ENCODE measurements at places on chromosomes 3 and 15.

DNA sequence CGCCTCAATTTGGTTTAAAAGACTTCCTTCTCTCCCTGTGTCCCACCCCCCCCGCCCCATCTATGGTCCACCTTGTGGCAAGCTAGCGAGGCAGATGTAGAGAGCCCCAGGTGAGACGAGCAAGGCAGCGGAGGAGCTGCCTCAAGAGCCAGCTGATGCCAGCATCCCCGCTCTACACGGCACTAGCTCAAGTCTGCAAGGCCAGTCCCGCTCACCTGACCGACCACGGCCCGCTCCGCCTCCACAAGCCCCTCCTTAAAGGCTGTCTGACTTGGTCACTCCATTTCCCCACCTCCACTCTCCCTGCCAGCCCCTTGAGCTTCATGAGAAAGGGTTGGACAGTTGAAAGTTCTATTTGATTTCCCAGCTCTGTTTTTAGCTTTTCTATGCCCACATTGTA lies 56.2 kb upstream of the IGF1R start:
- DNase-seq, result no peak

GRCh38 chr3:56673781-56674457 lies 9.1 kb downstream of the TASOR start:
- DNase-seq, result no peak

GRCh38 chr3:31707286-31707685 lies 174.6 kb downstream of the STT3B start:
- DNase-seq, result no peak

GRCh38 chr3:37935290-37935668 lies 55.3 kb upstream of the VILL start:
- DNase-seq, result peak; percentile 70

- no peak for DNase-seq
Measured at GRCh38 chr15:89321521-89322410, 12.9 kb downstream of the POLG start.

GRCh38 chr3:65174713-65175112 lies 486.9 kb upstream of the ADAMTS9 start:
- no peak for DNase-seq

DNA sequence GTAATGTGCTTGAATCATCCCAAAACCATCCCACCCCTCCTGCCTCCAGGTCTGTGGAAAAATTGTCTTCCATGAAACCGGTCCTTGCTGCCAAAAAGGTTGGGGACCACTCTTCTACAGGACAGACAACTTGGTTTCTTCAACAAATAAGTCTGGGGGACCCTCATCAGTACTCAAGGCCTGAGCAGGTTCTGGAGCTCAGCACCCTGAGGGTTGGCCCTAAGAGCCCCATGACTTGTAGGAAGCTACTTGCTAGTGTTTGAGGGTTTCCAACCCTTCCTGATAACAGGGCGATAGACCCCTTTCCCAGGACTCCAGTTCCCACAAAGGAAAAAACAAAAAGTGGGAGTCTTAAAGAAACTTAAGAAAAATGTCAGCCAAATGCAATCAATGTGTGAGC lies 52.9 kb upstream of the SLCO2A1 start:
- DNase-seq, result no peak

DNA sequence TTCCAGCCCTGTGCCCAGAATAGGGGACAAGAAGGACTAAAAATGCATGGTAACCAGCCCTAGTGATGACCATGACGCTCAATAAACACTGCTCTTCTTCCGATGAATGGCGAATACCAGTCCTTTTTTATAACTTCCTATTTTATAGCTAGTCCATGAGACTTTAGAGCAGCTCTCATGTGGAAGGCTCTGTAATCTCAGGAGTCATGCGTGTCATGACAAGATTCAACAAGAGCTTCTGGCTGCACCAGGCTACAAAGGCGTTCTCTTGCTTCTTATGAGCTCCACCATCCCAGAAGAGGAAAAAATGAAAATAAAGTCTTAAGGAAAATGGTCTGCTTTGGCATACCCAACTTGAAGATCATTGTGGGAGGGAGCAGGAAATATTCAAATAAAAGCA lies 141.0 kb downstream of the TMCO5A start:
- no peak for DNase-seq

GRCh38 chr3:73449774-73450173 lies 175.0 kb downstream of the PDZRN3 start:
- no peak for DNase-seq

- no peak for DNase-seq
Measured at GRCh38 chr3:26307192-26307591, 315.4 kb upstream of the LRRC3B start.

DNA sequence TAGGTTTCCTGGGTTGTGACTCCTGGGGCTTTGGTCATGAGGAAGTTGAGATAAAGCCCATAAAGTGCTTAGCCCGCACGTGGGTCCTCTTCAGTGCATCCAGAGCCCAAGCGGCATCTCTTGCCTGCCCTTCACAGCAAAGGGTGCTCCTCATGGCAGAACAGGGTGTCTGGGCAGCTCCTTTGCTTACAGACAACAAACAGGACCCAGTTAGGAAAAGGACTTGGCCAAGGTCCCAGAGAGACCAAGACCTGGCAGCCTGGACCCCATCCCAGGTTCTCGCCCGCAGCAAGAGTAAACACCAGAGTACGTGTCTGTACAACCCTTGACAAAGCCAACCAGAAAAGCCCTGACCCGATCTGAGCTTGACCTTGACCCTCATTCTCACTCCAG lies 27.0 kb downstream of the ALS2CL start:
- DNase-seq, result no peak

- peak; percentile 47 for DNase-seq
Measured at GRCh38 chr3:135991621-135992020, 26.1 kb downstream of the PPP2R3A start.

DNA sequence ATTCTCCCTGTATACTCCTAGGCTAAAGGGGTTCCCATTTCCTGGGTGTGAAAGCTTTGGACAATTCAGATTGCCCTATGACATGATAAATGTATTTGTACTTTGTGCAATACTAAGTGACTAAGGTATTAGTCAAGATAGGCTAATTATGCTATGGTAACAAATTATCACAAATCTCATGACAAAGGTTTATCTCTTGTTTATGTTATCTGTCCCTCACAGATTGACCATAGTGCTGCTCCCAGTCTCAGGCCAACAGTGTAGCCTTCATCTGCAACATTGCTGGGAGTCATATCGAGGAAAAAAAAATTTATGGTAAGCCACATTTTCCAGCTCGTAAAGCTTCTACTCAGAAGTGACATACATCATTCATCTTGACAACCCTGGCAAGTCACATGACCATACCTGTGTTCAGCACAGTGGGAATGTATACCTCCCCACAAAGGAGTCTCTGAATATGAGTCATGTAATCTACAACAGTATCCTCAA lies 346.2 kb downstream of the IGSF11 start:
- DNase-seq, result no peak

DNA sequence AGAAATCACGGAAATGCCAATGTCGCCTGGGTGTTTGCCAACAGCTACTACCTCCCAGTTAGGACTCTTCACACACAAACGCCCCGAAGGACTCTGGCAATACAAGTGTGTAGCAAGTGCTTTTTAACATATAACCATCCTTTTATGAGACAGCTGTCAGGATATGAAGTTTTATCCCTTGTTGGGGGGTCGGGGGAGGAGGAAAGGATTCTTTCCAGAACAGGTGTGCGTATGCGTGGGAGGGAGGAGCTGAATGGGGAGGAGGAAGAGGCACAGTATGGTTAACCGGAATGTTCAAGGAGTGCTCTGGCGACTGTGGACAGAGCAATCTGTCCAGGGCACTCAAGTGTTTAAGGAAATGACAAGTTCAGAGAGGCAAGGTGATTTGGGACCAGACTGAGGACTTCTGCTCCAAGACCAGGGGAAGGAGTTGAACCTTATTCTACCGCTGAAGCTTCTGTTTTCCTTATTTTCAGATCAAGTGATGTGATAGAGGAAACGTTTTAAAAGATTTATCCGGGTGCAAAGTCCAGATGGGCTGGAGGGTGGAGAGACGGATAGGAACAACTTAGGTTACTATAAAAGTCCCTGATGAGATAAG lies 1.3 kb downstream of the TSPAN3 start:
- no peak for DNase-seq

DNA sequence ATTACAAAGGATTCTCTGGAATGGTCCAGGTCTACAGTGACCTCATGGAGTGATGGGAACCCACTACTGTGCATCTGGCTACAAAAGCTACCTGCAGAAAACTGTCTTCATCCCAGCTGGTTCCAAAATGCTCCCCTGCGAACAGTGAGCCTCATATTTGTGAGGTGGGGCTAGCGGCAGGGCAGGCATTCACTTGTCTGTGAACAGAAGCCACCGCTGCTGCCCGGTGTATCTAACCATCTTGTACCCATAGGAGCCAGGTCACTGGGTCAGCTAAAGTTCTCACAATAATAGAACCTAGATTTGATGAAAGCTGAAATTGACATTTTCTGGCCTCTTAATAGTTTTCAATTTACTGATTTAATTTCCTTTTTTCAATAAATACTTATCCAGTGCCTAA lies 150.7 kb downstream of the KLF13 start:
- DNase-seq, result no peak

DNA sequence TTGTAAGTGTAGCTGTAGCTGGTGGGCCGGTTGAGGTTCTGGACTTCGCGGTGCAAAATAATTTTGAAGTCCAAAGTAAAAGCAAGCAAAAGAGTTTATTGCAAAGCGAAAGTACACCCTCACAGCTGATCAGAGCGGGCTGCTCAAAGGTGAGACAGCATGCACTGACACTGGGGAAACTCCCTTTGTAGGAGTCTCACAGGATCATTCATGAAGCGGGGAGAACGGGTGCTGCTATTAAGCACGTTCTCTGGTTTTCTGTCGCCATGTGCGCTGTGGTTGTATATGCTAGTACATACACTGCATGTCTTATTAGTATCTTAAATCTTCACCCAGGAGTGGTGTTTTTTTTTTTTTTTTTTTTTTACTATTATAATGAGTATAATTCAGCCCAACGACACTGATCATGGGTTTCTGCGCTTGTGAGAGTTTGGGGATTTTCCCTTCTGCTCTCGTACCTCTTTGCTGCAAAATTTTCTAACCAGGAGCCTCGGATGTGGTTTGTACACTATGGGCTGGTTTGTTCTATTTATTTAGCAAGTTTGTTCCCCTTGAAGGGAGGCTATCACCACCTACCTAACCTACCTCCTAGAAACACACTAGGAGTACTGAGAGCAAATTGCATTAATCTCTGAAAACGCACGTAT lies 1.4 kb upstream of the AP4E1 start:
- DNase-seq, result no peak

GRCh38 chr3:161920196-161920595 lies 423.6 kb downstream of the OTOL1 start:
- DNase-seq, result peak; percentile 41

- DNase-seq, result peak; percentile 55
Measured at GRCh38 chr3:186109897-186110803, 1.3 kb upstream of the ETV5 start.

DNA sequence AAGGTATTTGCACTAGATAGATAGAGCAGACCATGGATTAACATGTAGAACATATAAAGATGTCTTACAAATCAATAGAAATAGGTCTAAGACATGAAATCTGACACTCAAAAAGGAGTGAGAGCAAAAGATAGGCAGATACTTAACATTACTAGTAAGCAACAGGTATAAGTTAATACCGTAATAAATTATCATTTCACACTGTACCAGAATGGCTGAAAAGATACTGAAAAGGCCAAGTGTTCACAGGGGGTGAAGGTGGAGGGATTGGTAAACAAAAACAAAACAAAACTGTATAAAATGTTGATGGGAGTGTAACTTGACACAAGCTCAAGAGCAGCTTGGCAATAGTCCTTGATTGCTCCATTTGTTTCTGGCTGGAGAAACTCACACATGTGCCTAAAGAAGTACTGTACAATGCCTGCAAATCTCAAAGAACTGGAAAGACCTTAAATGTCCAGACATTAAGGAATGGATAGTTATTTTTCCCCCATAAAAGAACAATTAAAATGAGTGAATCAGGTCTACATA lies 3.5 kb downstream of the NSMCE3 start:
- no peak for DNase-seq

- DNase-seq, result no peak
Measured at GRCh38 chr3:78894787-78895186, 873.0 kb downstream of the ROBO1 start.

DNA sequence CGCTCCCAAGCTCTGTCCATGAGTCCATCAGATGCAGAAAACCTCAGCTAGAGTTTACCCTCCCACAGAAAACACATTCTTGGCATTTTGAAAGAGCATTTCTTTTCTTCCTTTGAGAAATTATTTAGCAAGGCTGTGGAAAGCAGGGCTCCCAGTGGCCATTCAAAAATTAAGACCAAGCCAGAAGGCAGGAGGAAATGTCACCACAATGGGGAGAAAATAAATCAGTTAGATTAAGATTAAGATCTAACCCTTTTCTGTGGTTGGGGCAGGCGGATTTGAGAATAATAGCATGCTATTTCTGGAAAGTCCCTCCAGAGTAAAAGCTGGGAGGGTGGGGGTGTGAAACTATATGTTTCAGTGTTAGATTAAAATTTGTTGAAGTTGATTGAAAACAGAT lies 20.2 kb downstream of the LRIG1 start:
- DNase-seq, result peak; percentile 20

DNA sequence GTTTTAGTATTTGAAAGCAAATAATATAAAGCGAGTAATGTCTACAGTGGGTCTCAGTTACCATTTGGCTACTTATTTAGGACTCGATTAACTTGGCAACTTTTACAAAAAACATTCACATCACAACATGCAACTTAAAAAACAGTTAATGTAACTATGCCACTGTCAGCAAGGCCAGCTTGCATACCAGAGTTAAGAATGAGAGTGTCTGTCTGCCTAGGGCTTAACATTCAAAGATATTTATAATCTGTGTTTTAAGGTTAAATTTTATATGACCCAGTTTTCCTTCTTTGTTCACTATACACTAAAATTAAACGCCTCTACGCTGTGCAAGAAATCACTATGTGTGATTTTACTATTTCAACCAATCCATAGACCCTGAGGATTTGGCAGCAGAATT lies 5.2 kb upstream of the CDAN1 start:
- DNase-seq, result no peak

DNA sequence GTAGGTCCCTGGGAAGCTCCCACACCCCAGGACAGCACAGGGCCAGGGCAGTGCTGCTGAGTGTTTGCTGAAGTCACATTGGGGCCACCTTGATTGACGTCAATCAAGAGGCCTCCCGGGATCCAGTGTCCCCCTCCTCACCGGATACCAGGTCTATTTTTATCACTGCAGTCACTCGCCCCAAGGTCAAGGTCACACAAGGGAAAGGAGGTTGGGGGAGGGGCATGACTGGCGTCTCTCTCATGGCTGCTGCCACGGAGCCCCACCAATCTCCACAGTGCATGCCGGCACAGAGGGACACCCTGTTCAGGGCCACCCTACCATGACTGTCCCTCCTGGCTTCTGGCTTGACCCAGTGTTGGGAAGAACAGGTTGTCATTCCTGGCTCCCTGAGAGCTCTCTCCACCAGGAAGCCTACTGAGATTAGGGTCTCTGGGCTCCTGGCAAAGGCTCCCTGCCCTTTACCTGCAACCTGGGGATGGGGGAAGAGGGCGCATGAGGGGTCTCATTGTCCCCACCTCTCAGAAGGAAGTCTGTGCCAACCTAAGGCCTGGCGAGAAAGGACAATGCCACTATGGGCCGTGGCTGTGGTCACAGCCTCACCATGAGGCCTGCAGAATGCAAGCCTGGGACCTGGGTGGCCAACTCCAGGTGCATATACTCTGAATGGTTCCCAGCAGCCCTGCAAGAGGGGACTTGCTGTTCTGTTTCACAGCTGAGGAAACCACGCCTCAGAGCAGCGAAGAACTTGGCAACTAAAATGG lies 1.5 kb downstream of the MYL3 start:
- DNase-seq, result no peak

Measured in cardiac fibroblast (primary cell).